ENCODE measurements at places on chromosomes 13 and 19. TPM values are rescaled to one million over a fixed set of nuclear protein-coding genes. Genes with fewer than 3 reads are reported as not detected.

CGB3 gene
- total RNA-seq: not detected

CDC42EP5 gene
- total RNA-seq: 38.2 TPM

GRCh38 chr19:8416796-8417195 lies 3.7 kb downstream of the MARCHF2 start:
- DNase-seq: no peak

CHAMP1 gene
- total RNA-seq: 17.8 TPM

DNA sequence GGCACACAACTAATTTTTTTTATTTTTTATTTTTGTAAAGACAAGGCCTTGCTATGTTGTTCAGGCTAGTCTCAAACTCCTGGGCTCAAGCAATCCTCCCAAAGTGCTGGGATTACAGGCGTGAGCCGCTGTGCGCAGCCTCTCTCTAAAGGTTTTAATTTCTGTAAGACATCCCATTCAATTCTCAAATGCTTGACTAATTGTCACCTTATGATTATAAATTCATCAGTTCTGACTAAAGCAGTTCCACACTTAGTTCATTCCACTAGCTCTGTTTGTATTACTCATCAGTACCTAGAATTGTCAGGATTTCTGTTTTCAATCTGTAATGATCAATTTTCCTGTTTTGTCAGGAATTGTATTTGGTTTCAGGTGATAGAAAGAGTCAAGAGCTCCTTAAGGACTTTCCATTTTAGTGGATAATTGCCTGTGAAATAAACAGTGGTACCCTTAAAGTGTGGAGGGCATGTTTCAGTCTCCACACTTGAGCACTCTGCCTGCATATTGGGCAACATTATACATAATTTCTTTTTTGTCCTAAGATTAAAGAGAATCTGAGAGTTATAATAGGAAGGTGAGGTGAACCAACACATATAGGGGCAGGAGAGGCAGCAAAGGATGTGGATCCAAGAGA lies 27.6 kb downstream of the GPALPP1 start:
- DNase-seq: no peak

DNA sequence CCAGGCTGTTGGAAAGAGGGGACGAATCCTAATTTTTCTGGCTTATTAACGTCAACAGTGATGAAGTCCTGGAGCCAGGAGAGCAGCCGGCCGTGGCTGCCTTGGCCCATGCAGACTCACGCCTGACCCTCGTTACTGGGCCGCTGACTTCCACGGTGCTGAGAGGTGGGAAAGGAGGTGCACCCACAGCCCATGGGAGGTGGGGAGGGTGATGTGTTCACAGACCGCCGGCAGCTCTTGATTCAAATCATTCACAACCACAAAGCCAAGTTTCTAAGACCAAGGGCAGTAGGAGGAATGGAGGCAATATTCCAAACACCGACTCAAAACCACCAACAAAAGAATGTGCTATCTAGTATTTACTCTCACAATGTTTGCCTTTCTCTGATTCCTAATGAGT lies 24.3 kb downstream of the COL4A2 start:
- peak; percentile 59 for DNase-seq

DNA sequence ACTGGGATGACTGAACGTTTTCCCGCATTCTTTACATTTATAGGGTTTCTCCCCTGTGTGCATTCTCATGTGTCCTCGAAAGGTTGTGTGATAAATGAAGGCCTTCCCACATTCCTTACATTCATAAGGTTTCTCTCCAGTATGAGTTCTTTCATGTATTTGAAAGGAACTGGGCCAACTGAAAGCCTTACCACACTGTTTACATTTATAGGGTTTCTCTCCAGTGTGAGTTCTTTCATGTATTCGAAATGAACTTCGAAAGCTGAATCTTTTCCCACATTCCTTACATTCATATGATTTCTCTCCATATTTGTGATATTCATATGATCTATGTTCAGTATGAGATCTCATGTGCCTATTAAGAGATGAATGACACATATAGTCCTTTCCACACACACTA lies 19.4 kb downstream of the ZNF709 start:
- no peak for DNase-seq

SRRM5 gene
- 0.29 TPM for total RNA-seq

GRCh38 chr19:56896095-56896494 lies 55.6 kb upstream of the PEG3 start:
- no peak for DNase-seq

DNA sequence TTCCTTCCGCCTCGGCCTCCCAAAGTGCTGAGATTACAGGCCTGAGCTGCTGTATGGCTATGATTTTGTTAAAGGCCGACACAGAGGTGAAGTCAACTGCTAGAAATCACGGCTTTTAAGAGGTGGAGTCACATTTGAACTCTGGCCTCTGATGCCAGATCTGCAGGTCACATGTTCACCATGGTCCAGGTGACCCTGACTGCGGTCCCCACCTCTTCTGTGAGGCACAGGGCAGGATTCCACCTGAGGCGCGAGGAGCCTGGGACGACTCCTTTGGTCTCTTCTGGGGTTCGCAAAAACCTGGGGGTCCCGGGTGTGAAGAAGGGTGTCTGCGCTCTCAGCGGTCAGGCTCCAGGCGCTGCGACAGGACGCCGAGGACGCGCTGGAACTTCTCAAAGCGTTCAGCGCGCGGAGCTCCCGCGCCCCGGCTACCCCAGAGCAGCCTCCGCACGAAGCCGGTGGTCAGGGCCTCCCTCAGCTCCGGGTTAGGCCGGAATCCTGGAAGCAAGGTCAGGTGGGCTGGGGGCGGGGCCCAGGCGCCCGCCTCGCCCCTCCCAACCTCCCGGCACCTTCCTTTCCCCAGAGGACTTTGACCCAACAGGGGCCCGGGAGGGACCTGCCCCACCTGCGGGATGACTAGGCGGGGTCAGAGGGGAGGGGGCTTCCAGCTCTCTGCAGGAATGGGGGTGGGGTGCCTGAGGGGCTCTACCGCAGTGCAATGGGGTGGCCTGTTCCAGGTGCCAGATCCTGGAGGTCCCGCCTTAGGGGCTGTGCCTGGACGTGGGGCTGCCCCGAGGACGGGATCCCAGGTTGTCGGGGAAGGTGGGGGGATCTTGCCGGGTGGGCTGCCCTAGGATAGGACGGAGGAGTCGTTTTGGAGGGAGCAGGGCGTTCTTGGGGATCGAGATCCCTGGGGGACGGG lies 13.0 kb downstream of the TRIP10 start:
- DNase-seq: peak; percentile 65

PRTN3 gene
- not detected for total RNA-seq

- DNase-seq: no peak
Observed at GRCh38 chr19:51166846-51167490, 24.9 kb downstream of the SIGLEC7 start.

URAD gene
- total RNA-seq: not detected

CNFN gene
- total RNA-seq: 0.87 TPM

DNA sequence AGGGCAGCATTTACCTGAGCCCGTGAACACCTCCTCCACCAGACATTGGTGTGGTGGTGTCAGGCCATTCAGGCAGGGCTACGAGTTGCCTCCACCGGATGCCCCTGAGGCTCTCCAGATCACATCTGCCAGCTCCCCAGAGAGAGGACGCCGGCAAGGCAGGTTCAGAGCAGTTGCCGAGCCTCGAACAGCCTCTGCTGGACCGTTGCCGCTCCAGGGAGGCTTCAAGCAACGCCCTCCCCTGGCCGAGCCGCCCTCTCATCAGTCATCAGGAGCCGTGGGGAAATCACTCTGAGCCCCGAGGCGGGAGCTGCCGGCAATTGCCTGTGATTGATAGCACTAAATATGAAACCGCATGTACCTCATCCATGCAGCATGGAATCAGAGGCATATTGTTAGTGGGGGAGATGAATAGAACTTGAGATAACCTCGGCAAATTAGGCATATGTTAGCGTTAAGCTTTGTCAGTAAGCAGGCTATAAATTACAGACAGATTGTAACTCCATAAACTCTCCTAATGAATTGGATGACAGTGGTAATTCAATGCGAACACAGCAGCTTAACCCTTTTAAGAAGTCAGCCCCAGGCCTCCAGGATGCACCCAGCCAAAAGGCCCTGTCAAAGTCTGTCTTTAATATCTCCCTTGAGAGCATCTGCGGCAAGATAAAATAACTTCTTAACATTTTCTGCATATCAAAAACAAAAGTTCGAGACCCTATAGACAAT lies 29.8 kb upstream of the SPACA7 start:
- no peak for DNase-seq

GRCh38 chr13:87999240-87999700 lies 328.1 kb downstream of the SLITRK5 start:
- no peak for DNase-seq

CATSPERD gene
- total RNA-seq: not detected

- DNase-seq: peak; percentile 84
Observed at GRCh38 chr13:110644892-110645521, 29.7 kb downstream of the NAXD start.

- no peak for DNase-seq
Observed at GRCh38 chr13:93824286-93824685, 597.7 kb downstream of the GPC6 start.

GRCh38 chr13:45439781-45440462 lies 21.7 kb upstream of the SLC25A30 start:
- DNase-seq: no peak

- no peak for DNase-seq
Observed at GRCh38 chr13:71254384-71254783, 612.6 kb downstream of the DACH1 start.

GRCh38 chr19:19064811-19065745 lies 1.3 kb downstream of the SLC25A42 start:
- DNase-seq: no peak

GRCh38 chr19:47229676-47230053 lies 1.3 kb downstream of the BBC3 start:
- DNase-seq: no peak

GRCh38 chr19:41542622-41543021 lies 33.3 kb upstream of the CEACAM21 start:
- DNase-seq: no peak

DNA sequence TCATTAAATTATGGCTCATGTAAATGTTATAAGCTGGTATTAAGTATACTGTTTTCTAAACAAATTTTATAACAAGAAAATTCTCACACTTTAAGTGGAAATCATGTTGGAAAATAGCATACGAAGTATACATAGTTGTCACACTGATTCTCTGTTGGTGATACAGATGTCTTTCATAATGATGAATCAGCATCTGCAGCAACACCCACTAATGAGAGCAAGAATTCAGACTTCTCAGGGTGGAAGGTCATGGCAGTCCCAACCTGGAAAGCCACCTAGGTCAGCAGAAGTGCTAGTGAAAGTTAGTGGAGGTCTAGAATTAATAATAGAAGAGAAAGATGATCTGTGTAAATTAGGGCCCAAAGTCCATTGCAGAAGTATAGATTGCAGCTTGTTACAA lies 719.7 kb upstream of the MIR17HG start:
- no peak for DNase-seq
